SW480 (cell line): ENCODE measurements at places on chromosomes 7 and 10.

GRCh38 chr7:100148225-100148558 is 526 bp upstream of the LAMTOR4 start:
- DNase-seq, result no peak

DNA sequence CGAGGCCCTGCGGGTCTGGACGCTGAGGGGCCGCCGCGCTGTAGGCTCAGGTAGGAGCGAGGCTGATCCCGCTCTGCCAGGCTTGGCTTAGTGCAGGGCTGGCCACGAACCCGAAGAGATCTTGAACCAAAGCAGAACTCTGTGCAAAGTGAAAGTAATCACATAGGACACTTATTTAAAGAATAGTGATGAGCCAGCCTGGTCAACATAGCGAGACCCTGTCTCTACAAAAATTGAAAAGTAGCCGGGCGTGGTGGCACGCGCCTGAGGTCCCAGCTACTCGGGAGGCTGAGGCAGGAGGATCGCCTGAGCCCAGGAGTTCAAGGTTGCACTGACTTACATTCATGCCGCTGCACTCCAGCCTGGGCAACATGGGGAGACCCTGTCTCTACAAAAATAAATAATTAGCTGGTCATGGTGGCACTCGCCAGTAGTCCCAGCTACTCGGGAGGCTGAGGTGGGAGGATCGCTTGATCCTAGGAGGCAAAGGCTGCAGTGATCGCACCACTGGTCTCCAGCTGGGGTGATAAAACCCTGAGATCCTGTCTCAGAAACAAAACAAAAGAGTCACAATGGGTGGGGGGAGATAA is 541 bp downstream of the ZSCAN25 start:
- no peak for DNase-seq

DNA sequence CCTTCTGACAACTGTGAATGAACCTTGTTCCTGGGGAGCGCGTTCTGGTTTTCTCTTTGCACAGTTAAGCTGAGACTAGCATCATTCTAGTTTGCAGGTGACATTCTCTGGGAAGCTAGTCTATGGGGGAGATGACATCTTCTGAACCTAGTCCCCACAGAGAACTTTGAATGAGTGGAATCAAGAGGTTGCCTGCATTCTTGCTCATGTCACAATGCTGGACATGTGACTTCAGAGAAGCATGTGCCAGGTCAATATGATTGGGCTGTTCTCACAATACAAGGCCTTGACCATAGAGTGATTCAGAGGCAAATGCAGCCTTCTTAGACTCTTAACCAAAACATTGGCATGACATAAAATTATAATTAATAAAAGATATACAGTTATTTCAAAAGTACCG is 22.1 kb downstream of the KLLN start:
- DNase-seq, result no peak

GRCh38 chr7:139804571-139804970 is 24.5 kb upstream of the TBXAS1 start:
- DNase-seq, result no peak

DNA sequence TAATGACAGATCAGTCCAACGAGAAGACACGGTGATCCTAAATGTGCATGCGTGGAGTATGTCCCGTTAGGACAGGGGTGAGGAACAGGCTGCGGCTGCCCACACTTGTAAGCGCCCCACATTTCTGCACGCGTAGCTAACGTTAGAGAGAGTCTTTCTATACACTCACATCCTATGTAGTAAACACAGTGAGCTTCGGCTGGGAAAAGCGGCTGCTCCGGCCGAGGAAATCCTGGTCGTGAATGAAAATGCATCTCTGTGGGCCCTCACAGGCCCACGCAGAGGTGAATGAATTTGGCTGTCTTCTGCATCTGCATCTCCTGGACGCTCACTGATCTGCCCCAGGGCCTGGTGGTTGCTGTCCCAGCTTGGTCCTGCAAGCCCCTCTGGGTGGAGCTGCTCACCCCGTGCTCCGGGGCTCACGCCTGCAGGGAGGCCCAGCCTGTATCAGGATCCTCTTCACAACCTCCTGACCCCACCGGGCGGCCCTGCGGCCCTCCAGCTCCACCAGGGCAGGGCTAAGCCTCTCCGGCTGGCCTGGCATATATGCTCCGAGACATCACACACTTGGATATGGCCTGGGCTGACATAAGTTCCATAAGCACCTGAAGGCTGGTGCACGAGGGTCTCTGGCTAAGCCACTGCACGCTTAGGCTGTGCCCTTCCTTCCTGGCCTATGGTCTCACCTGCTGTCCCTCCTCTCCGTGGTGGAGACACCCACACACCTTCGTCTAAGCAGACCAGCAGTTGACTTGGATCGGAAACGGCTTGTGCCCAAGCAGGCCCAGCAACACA is 117.9 kb upstream of the DIP2C start:
- DNase-seq, result no peak

DNA sequence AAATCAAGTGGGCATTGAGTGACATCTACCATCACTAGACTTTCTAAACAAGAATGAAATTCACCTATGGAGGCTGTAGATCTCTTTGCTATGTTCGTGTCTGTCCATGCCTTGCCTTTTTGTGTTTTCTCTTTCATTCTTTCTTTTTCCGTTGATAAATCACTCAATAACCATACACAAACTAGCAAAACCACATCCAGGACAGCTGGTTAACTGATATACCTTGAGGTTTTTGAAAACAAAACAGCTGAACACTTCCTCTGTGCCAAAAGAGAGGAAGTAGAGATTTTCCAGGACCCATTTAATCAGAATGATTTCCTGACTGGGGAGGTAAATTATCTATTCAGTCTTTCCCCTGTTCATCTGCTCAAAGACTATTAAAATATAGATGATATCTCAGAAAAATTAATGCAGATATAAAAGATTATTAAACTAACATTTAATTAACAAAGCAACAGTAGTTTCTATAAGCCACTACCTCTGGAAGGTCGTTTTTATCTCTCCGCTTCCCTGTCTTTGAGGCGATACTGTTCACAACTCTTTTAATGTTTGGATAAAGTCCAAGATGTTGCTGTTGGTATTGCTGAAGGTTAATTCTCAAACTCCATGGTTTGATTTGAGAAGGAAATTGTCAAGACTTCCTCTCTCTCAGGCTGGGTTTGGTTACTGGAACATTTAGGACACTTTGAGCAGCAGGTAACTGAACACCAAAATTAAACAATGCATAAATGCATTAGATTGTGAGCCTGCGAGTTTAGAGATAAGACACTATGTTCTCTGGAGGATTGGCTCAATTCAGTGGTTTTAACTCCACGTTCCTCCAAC is 24.4 kb upstream of the C10orf67 start:
- no peak for DNase-seq

DNA sequence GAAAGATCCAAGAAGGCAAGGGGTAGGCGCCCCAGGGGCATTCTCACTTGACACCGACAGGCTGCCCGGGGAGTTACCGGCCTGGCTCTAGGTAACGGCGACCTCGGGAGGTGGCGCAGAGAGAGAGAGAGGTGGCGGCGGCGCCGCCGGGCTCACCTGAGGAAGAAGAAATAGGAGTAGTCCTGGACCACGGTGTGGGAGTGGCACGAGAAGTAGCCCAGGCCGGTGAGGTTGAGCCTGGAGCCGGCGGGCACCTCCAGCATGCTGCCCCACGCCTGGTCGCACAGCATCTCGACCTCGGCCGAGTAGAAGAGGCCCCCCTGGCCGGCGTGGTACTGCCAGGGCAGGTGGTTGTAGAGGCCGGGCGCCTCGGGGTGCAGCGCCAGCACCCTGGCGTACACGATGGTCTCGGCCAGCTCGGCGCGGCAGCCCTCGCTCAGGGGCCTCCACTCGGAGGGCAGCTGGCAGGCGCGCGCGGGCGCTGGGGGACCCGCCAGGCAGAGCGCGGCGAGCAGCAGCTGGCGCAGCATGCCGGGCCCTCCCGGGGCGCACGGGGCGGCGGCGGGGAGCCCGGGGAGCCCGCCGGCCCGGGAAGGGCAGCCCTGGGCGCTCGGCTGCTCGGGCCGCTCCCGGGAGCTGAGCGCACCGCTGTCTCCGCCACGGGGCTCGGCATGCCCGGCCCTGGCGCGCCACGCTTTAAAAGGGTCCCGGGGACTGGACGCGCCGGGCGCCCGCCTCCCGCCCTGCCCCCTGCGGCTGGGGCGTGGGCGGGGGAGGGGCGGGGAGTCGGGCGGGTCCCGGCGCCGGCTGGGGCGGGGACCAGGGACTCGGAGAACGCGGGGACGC is at the start of gene CCDC3:
TSS of gene CCDC3 (minus strand) at position 673 of the 846 bp plus-strand sequence. CDS start at position 530, 143 bp downstream.
- DNase-seq, result peak; percentile 21

- DNase-seq, result no peak
Observed at GRCh38 chr7:134462337-134462925, 3.5 kb upstream of the AKR1B1 start.

- DNase-seq, result no peak
Observed at GRCh38 chr7:88328787-88329186, 22.1 kb upstream of the STEAP4 start.

DNA sequence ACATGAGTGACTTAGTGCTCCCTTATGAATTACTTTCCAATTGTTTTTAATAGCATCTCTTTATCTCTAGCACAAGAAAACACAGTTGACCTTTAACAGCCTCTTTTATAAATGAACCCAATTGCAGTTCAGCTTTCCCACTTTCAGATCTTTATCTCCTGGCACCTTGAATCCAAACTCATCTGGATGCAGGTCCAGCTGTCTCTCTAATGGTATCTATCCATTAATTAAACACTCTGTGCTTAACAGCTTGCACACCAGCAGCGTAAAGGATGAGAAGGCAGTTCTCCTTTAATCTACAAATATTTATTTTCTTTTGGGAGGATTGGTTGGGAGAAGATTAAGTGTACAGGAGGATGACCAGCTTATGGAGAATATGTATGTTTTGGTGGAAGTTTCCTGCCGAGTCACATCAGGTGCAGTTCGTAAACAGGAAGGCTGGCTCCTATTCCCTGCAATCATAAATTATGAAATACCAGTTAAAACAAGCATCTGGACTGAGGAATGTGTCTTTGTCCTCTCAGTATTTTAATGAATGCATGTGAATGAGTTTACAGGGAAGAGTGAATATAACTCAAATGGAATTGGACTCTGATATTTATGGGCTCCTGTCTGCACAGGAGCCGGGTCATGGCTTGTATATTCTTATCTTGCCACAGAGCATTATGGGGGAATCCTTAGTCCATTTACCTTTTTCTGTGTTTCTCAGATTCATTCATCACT is 232.7 kb downstream of the PHF14 start:
- no peak for DNase-seq

- no peak for DNase-seq
Observed at GRCh38 chr10:13062803-13063202, 37.2 kb upstream of the OPTN start.
